ENCODE measurements at places on chromosomes 1 and 21.

GRCh38 chr1:193629875-193630274 is 443.5 kb upstream of the B3GALT2 start:
- no peak for DNase-seq

DNA sequence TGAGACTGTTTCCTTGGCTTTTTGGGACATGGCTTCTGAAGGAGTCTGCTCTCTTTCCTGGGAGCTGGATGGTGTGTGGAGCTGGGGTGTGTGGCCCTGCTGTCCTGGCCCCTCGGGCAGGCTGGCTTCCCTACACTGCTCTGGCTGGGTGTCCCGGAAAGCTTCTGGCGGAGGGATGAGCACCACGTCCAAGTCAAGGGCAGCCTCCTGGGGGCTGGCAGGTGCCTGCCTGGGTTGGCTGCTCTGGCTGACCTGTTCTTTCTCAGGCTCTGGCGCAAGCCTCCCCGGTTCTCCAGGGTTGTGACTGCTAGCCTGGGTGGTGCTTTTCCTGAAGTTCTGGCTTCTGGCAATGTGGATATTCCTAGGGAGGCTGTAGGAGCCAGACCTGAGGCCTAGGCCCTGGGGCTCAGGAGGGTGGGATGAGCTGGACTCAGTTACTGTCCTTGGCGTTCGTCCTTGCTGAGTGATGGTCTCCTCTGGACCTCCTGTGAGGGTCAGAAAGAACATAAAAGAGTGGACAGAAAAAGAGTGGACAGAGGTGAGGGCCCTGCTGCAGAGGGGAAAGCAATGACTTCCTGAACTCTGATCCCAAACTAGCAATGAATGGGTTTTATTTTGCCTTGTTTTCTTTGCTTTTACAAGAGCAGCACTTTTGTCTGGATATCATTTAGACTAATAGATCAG is 9.4 kb downstream of the C1orf116 start:
- no peak for DNase-seq

DNA sequence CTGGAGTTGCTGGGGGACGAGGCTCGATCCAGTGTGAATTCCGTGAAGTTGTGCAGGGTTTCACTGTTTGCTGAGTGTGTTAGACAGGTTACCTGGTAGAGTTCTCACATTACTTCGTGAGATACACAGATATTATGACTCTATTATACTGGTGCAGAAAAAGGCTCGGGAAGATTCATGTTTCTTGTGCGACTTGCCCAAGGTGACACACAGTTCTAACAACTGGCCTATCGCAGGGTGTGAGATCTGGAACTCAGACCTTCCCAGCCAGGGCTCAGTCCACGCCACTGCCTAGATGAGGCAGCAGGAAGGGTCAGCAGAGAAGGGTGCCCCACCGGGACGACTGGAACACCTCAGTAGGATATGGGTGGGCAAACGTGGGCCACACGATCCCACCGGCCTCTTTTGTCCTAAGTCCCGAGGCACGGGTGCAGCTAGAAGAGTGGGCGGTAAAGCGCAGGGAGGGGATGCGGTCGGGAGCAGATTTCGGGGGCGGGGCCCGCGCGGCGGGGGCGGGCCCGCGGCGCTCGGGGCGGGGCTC is 296 bp upstream of the RNPEP start:
- no peak for DNase-seq

GRCh38 chr1:76868154-76868882 is 1.0 kb downstream of the ST6GALNAC5 start:
- DNase-seq, result no peak

DNA sequence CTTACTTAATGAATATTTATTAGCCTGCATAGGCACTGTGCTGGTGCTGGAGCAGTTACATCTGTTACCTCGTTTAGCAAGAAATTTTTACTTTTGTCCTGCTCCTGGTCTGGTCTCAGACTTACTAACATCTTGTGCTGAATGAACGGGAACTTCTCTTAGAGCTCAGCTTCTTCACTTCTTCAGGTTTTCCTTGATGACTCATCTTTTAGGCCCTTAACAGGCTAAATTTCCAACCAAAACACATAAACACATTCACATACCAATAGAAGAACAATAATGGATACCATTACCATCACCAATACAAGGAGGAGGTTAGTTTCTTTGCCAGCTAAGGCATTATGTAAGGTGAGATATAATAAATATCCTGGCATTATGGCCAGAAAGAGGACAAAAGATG is 68.9 kb downstream of the IFI44 start:
- no peak for DNase-seq

GRCh38 chr1:97893844-97894243 is 27.0 kb downstream of the DPYD start:
- no peak for DNase-seq

GRCh38 chr1:100452641-100453040 is 85.3 kb upstream of the GPR88 start:
- no peak for DNase-seq

- DNase-seq, result no peak
Observed at GRCh38 chr1:23500466-23500865, 16.5 kb upstream of the ASAP3 start.

GRCh38 chr1:151693057-151693651 is 23.4 kb downstream of the CELF3 start:
- peak; percentile 56 for DNase-seq

GRCh38 chr1:173164686-173165085 is 42.4 kb downstream of the TNFSF4 start:
- DNase-seq, result no peak

GRCh38 chr1:82614090-82614489 is 813.4 kb downstream of the ADGRL2 start:
- DNase-seq, result no peak

GRCh38 chr1:119582801-119583200 is 65.3 kb downstream of the ZNF697 start:
- DNase-seq, result peak; percentile 28

GRCh38 chr1:157153746-157154145 is 15.6 kb upstream of the ETV3 start:
- DNase-seq, result no peak

DNA sequence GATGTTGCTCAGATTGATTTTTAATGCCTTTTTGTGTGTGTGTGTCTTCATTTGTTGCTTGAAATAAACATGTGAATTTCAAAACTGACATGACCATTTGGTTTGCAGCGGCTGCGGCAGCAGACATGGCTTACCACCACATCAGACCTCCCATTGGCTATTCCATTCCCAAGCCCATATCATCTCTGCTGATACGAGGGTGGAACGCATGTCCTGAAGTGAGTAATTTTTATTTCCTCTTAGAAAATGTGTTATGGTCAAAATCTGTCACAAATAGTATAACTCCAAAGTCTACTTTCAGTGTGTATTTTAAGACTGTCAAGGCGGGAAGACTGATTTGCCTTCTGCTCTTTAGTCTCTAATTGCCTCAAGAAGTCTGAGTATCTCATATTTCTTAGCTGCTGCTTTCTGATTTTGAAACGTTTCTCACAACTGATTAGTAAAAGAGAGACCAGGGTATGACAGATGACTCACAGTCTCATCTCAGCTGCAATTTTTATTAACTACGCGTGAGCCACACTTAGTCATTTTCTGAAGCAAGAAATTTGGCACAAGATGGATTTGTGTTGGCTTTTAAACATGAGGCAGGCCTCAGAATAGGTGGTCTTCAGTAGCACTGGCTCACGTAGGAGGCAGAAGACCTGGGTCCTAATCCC is 49.0 kb downstream of the LRRC53 start:
- no peak for DNase-seq

DNA sequence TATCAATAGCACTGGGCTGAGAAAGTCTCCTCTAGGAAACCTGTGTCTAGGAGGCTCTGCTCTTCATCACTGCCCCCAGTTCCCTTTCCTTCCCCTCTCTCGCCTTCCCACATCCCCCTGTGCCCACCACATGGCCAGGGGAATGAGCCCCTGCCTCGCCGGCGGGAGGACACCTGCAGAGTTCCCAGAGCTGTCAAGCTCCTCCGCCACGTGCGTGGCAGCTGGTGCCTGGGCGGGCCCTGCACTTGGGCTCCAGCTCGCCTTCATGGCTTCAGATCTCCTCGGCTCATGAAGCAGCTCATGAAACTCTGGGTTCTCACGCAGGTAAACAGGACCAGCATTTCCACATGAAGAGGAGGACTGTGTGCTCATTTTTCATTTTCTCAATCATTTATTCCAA is 62.8 kb downstream of the SIM2 start:
- DNase-seq, result no peak

DNA sequence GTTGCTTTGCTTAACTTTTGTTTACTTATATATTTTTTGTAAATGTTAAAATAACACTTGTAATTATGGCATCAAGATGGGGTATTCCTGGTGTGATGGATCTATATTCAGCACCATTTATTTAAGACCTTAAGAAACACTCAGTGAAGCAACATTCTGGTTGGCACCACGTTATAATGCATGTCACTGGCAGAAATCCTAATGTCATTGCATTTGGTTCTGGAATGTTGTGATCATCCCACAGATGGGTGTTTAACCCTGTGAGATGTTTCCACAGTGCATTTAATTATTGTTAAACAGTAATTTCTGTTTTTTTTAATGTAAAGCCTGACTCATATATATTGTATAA is 116.5 kb downstream of the NOS1AP start:
- no peak for DNase-seq

DNA sequence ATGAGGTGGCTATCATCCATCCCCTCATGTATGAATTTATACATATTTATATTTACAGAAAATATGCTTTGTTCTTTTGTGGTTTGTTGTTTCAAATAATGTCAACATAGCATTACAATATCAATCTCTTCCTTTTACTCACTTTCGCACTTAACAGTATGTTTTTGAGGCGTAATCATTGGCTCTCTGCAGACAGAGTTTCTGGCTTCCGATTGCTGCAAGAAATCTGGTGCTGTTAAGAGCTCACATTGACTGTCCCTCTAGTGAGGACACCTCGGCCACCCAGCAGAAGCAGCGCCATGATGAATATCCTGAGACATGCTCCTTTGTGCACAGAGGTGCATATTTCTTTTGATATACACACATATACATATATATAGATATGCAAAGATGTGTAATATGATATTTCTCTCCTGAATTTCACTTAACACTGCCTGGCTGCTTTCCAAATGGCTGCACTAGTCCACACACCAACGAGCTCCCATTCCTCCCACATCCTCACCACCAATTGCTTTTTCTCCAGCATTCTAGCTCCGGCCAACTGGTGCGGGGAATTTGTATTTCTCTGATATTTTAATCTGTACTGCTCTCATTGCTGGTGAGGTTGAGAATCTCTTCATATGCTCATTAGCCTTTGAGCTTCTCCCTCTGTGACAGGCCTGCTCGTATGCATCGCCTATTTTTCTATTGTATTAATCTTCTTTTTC is 248.4 kb downstream of the SIPA1L2 start:
- DNase-seq, result no peak

GRCh38 chr21:42613756-42614155 is 39.7 kb upstream of the PDE9A start:
- DNase-seq, result no peak

GRCh38 chr1:46517010-46517600 is 27.5 kb downstream of the DMBX1 start:
- DNase-seq, result no peak

- DNase-seq, result no peak
Observed at GRCh38 chr1:80310703-80311245, 1304.2 kb upstream of the ADGRL4 start.
